ENCODE measurements at places on chromosomes 1 and 21.

GRCh38 chr1:7643530-7643929 is 127.6 kb upstream of the VAMP3 start:
- DNase-seq, result no peak

- no peak for DNase-seq
Measured at GRCh38 chr1:35181790-35182455, 11.0 kb downstream of the SFPQ start.

DNA sequence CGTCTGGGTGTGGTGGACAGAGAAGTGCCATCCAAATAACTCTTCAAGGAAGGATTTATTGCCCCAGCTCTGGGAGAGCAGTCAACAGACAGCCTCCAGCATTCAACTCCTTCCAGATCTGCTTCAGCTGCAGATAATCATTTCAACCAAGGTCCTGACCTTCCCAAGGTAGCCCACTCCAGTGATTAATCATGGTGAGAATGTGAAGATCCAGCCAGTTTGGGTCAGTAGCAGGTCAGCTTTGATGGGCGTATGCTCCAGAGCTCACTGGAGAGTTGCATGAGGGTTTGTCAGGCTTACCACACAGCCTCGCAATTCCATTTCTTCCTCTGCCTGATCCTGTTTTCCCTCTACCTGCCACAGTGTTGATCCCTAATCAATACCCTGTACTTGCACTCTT is 214.5 kb upstream of the ZRANB2 start:
- DNase-seq, result no peak

GRCh38 chr1:228490120-228491078 is 3.2 kb downstream of the RNF187 start:
- DNase-seq, result no peak

- no peak for DNase-seq
Measured at GRCh38 chr21:34599534-34600101, 15.3 kb downstream of the RCAN1 start.

DNA sequence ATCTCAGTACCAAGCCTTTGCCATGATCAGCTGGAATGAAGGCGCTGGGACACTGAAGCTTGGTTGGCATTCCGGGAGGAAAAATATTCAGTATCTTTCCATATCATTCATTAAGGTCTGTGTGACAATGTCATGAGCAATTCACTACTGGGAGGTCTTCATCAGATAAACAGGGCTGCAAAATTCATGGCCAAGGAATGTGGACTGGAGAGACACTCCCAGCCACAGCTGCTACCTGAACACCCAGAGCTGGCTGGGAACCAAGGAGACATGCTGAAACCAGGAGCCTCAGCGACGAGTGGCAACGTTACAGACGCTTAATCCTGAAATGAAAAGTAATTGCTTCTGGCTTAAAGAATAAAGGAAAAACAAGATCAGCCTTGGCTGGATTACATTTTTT is 30.6 kb upstream of the DDAH1 start:
- DNase-seq, result no peak

- no peak for DNase-seq
Measured at GRCh38 chr1:91833946-91834345, 52.0 kb downstream of the TGFBR3 start.

GRCh38 chr1:109275706-109276345 is 7.1 kb downstream of the PSRC1 start:
- DNase-seq, result no peak

- no peak for DNase-seq
Measured at GRCh38 chr1:174721246-174721645, 273.5 kb downstream of the GPR52 start.

DNA sequence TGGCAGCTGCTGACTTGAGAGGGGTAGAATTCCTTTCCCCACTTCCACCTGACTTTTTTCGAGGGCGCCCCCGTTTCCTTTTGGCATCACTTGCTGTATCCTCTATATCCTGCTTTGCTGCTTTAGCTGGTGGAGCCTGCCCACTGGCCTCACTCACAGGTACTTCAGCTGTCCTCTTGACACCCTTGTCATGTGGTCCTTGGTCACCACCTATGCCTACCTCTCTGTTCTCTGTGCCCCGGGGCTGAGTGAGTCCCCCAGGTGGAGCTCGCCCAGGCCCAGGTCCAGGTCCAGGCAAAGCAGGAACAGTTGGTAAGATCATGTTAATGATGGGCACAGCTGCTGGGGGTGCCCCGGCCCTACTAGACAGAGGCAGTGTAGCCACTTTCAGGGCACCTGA is 4.5 kb downstream of the RFX5 start:
- no peak for DNase-seq

GRCh38 chr1:201268604-201269151 is 14.6 kb upstream of the PKP1 start:
- no peak for DNase-seq

GRCh38 chr1:201260648-201261311 is 22.5 kb upstream of the PKP1 start:
- DNase-seq, result no peak

- DNase-seq, result no peak
Measured at GRCh38 chr1:244027491-244028145, 23.5 kb upstream of the ZBTB18 start.

DNA sequence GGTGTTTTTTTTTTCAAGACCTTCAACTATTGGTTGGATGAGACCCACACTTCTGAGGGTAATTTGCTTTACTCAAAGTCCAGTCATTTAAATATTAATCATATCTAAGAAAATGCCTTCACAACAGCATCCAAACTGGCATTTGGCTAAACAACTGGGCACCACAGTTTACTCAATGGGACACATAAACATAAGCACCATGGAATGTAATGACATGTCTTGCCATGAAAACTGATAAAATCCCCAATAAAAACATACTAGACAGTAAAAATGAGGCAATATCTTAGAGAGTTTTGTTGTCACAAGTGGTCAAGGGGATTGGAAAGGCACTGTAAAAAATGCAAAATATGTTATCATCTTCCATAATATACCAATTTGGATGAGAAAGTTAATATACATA is 838.8 kb upstream of the ADAMTS5 start:
- no peak for DNase-seq

DNA sequence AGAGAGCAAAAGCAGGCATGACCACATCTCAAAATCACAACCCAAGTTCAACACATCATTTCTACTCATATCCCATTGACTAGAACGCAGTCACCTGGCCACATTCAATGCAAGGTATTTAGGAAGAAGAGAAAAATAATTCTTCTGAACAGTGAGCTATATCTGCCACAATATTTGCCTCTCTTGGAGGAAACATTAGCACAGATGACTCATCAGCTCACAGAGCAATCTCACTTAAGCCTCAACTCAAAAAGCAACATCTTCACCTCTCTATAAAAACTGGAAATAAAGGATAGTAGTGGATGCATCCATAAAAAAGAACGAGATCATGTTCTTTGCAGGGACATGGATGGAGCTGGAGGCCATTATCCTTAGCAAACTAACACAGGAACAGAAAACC is 143.9 kb upstream of the FMN2 start:
- no peak for DNase-seq

- no peak for DNase-seq
Measured at GRCh38 chr1:19208710-19209438, 1.2 kb downstream of the UBR4 start.

Data from CD4-positive, alpha-beta T cell (primary cell).